ENCODE measurements at places on chromosomes 3 and 15. TPM values are rescaled to one million over a fixed set of nuclear protein-coding genes. Genes with fewer than 3 reads are reported as not detected.
A peak's percentile ranks its signal among the peaks of the same experiment; 100 is the strongest.

NR2F2 gene
- 24.5 TPM for total RNA-seq

AADACL2 gene
- total RNA-seq, result not detected

KCNAB1 gene
- total RNA-seq, result not detected

DNA sequence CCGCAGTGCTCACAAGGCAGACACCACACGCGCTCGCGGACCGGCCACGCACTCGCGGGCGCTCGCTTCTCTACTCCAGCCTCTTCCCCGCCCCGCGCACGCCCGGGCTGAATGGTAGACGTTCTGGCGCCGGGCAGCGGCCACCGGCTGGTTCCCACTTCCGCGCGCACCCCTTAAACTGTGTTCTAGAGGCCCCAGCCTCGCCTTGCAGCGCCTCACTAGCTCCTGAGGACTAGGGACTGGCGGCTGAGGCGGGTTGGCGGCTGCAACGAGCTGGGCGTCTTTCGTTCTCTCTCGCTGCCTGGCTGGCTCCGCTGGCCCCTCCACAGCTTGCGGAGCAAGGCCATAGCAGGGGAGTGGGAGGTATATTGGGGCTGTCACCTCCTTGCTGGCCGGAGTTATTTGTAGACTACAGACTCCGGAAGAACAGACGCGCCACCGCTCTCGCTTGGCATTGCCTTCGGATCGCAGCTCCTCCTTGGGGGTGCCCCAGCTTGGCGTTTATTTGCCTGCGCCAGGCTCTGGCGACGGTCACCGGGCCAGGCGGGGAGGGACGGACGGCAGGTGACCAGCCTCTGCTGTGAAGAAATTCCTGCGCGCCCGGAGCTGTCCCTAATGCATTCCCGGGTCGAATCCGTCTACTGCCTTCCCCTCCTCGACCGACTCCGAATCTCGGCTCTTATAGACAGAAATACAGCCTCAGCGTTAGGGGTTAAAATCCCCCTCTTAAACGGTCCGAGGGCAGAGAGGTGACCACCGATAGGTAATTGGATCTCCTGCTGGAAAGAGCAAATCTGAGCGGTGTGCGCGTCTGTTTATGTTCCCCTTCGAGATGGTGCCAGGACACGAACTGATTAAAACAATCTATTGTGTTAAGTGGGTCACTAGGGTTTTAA, 1.3 kb downstream of the GREM1 start:
- peak; percentile 47 for DNase-seq

DNA sequence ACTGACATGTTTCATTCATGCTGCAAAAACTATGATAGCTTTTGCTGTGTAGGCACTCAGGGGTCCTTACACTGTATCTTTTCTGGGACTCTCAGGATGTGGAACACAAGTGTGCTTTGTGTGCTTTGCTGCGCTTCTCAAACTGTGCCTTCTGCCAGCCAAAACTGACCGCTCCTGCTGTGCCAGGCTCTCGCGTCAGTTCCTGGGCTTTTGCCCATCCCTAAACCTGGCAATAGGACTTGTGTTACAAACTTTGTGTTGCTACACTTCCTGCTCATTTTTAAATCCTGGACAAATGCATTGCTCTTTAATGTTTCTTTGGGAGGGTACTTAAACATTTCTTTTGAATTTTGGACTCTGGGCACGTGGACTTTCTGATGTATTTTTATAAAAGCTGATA, 60.3 kb downstream of the DIPK2A start:
- DNase-seq, result no peak
